ENCODE measurements at places on chromosomes 12 and 14. TPM values are rescaled to one million over a fixed set of nuclear protein-coding genes. Genes with fewer than 3 reads are reported as not detected.

GRCh38 chr14:79586416-79586815, 624.9 kb downstream of the DIO2 start:
- peaks cover 17% of the 10 kb centered on the region for H3K4me1 ChIP-seq
- H3K4me3 ChIP-seq = no peak overlapping the region
- DNase-seq = no peak
- no peak overlapping the region for H3K27ac ChIP-seq
- no peaks in the 10 kb centered on the region for H3K36me3 ChIP-seq

DNA sequence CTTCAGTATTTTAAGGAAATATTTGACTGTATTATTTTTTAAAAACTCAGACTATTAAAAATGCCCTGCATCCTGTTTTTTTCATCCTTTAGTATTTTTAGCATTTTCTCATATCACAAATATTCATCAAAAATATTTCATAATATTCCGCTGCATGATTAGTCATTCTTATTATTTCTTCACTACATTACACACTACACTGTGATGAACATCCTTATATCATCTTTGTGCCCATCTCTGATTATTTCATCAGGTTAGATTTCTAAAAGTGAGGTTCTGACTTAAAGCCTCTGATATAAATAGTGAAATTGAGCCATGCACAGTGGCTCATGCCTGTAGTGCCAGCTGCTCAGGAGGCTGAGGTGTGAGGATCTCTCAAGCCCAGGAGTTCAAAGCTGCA, 8.1 kb downstream of the COCH start:
- no peaks in the 10 kb centered on the region for H3K27me3 ChIP-seq
- H3K27ac ChIP-seq = no peak overlapping the region
- no peak overlapping the region for H3K4me3 ChIP-seq
- no peaks in the 10 kb centered on the region for H3K36me3 ChIP-seq
- DNase-seq = no peak

DNA sequence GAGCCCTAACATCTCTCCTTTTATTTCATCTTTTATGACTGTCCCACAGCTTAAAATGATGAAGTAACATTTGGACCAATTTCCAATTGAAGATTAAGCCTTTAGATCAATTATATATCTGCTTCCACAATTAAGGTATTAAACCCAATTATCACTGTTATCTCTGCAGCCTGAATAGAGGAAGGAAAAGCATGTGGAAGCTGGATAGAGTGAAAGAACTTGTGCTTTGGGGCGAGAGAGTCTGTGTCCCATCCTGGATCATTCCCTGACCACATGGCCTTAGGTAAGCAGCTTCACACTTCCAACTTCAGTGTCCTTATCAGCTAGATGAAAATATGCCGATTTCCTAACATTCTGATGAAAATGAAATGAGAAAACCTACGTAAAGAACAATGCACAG, 61.4 kb upstream of the TSPAN8 start:
- peaks cover 19% of the 10 kb centered on the region for H3K4me1 ChIP-seq
- H3K36me3 ChIP-seq = no peaks in the 10 kb centered on the region
- no peak overlapping the region for H3K27ac ChIP-seq
- no peaks in the 10 kb centered on the region for H3K27me3 ChIP-seq
- no peak overlapping the region for H3K4me3 ChIP-seq
- DNase-seq = no peak

DNA sequence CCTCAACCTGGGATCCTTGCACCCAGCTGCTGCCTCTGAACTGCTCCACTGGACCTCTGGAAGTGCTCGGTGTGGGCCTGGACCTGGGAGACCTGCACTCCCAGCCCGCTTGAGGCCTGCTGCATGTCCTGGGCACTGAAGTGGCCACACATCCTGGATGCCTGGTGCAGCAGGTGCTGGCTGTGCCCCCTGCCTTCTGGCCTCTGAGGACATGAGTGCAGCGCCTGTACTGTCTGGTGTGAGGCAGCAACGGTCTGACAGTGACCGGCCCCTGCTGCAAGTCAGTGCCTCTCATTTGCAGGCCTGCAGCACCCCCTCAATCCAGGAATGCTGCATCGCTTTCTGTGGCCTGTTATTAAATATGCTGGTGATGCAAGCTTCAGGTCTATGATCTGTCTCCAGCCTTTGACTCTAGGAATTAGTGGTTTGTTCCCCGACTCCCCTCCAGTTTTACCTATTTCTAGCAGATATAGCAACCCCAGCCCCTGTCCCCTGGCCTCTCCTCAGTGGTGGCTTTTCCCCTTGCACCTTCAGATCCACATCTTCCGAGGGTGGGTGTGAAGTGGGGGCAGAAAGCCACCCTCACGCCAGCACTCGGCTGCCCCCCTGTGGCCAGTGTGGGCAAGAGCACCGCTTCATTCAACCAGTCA, 3.6 kb downstream of the SMIM41 start:
- no peaks in the 10 kb centered on the region for H3K36me3 ChIP-seq
- H3K4me3 ChIP-seq = no peak overlapping the region
- peak; percentile 79 for DNase-seq
- H3K27me3 ChIP-seq = no peaks in the 10 kb centered on the region
- no peak overlapping the region for H3K27ac ChIP-seq
- H3K4me1 ChIP-seq = peaks cover 10% of the 10 kb centered on the region

Gene B4GALNT3
- total RNA-seq = 30.8 TPM

Gene NXPH4
- not detected for total RNA-seq

DNA sequence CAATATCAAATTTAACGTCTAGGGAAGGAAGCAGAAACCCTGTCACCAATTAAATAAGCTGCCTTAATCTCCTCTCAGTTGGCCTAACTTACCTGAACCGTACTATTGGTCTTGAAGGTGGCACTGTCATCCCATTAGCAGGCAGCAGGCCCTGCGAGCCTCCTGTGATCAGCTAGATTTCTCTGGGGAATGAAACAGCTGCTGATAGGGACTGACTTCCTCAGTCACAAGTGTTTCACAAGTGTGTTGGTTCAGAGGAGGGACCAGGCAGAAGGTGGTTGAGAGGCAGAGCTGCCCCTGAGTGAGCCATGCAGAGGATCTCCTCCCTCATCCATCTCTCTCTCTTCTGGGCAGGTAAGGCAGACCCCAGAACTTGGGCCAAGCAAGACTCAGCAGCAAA, 166.8 kb downstream of the DAD1 start:
- H3K27ac ChIP-seq = no peak overlapping the region
- no peaks in the 10 kb centered on the region for H3K27me3 ChIP-seq
- no peak overlapping the region for H3K4me3 ChIP-seq
- no peak for DNase-seq

Gene MYG1
- 48.8 TPM for total RNA-seq

Gene VDR
- 0.09 TPM for total RNA-seq

Gene PRB2
- total RNA-seq = not detected

Gene KITLG
- total RNA-seq = 1.2 TPM

GRCh38 chr12:29072631-29073030, 76.4 kb upstream of the FAR2 start:
- H3K4me1 ChIP-seq = peaks cover 22% of the 10 kb centered on the region
- H3K4me3 ChIP-seq = no peak overlapping the region
- H3K27ac ChIP-seq = no peak overlapping the region
- peak; percentile 43 for DNase-seq
- no peaks in the 10 kb centered on the region for H3K36me3 ChIP-seq

GRCh38 chr12:110742096-110742717, 484 bp downstream of the PPP1CC start:
- no peaks in the 10 kb centered on the region for H3K27me3 ChIP-seq
- H3K27ac ChIP-seq = peak overlapping the region; percentile 81

GRCh38 chr12:22828066-22828465, 203.1 kb downstream of the ETNK1 start:
- no peak overlapping the region for H3K4me3 ChIP-seq
- no peaks in the 10 kb centered on the region for H3K36me3 ChIP-seq
- DNase-seq = no peak
- H3K27me3 ChIP-seq = no peaks in the 10 kb centered on the region
- H3K4me1 ChIP-seq = no peaks in the 10 kb centered on the region
- H3K27ac ChIP-seq = no peak overlapping the region

Gene GLT8D2
- total RNA-seq = 1.9 TPM

Gene RPL41
- 3,805 TPM for total RNA-seq

- peaks cover 55% of the 10 kb centered on the region for H3K4me1 ChIP-seq
- no peaks in the 10 kb centered on the region for H3K36me3 ChIP-seq
- no peak overlapping the region for H3K27ac ChIP-seq
- DNase-seq = no peak
- peak overlapping the region; percentile 85 for H3K4me3 ChIP-seq
- H3K27me3 ChIP-seq = peaks cover 26% of the 10 kb centered on the region
These were observed 199.9 kb upstream of the FOXN3 start for GRCh38 chr14:89616852-89617341.

Gene HOXC6
- not detected for total RNA-seq

Gene FAIM2
- total RNA-seq = 1.2 TPM

GRCh38 chr14:89563471-89563870, 146.4 kb upstream of the FOXN3 start:
- H3K4me3 ChIP-seq = no peak overlapping the region
- H3K4me1 ChIP-seq = no peaks in the 10 kb centered on the region
- no peak overlapping the region for H3K27ac ChIP-seq
- no peaks in the 10 kb centered on the region for H3K36me3 ChIP-seq

DNA sequence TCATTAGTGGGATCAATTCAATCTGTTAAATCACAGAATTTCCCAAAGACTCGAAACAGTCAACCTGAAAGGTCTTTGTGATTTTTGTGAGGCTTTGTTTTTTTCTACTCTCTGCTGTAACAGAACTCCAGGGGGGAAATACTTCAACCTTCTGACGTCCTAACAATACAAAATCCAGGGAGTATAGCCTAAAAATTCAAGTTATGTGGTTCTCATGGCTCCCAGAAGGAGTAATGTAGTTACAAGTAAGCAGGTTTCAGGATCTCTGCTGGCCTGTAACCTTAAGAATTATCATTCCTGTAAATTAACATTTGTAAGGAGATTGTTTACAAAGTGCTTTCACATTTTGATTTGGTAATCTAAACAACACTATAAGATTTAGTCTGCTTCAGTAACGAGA, 39.9 kb downstream of the VEZT start:
- no peaks in the 10 kb centered on the region for H3K4me1 ChIP-seq
- peak; percentile 5 for DNase-seq
- peak overlapping the region; percentile 14 for H3K27ac ChIP-seq
- H3K4me3 ChIP-seq = no peak overlapping the region
- no peaks in the 10 kb centered on the region for H3K27me3 ChIP-seq

Gene HOXC4
- total RNA-seq = not detected

Gene CD4
- 2.5 TPM for total RNA-seq

GRCh38 chr12:106747973-106748436, 26.5 kb upstream of the RIC8B start:
- no peak for DNase-seq
- H3K4me1 ChIP-seq = peaks cover 38% of the 10 kb centered on the region
- H3K4me3 ChIP-seq = no peak overlapping the region

GRCh38 chr14:24943024-24943423, 106.9 kb downstream of the STXBP6 start:
- peak; percentile 49 for DNase-seq
- peaks cover 12% of the 10 kb centered on the region for H3K4me1 ChIP-seq
- H3K36me3 ChIP-seq = no peaks in the 10 kb centered on the region

Gene GSG1
- not detected for total RNA-seq

Gene DTX1
- 5.2 TPM for total RNA-seq

Gene ALDH1L2
- 0.13 TPM for total RNA-seq

Gene DNAJC22
- total RNA-seq = 0.39 TPM

- H3K27ac ChIP-seq = no peak overlapping the region
- H3K27me3 ChIP-seq = no peaks in the 10 kb centered on the region
- no peaks in the 10 kb centered on the region for H3K36me3 ChIP-seq
These were observed 29.3 kb downstream of the CD9 start for GRCh38 chr12:6229224-6230218.

Gene KCNA1
- total RNA-seq = 1.4 TPM

DNA sequence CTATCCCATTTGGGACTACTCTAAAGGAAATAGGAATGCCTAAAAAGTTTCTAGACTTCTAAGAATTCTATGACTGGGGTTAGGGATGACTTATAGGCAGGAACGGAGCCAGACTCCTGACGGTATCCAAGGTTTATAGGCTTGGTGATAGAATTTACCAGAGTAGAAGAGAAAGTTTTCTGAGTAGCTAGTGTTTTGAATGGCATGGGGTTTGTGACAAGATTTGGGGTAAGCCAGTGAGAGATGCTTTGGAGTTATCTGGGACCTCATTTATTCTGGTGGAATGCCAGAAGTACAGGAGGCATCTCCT, 444.6 kb downstream of the RAD51B start:
- H3K4me3 ChIP-seq = no peak overlapping the region
- no peak for DNase-seq
- no peaks in the 10 kb centered on the region for H3K36me3 ChIP-seq
- peaks cover 11% of the 10 kb centered on the region for H3K27me3 ChIP-seq
- H3K4me1 ChIP-seq = peaks cover 57% of the 10 kb centered on the region
- H3K27ac ChIP-seq = no peak overlapping the region

- no peaks in the 10 kb centered on the region for H3K27me3 ChIP-seq
- DNase-seq = no peak
- H3K4me1 ChIP-seq = no peaks in the 10 kb centered on the region
These were observed 246.7 kb upstream of the G2E3 start for GRCh38 chr14:30312214-30312613.

GRCh38 chr14:58280954-58281787, 17.2 kb upstream of the ARID4A start:
- no peak overlapping the region for H3K27ac ChIP-seq
- no peaks in the 10 kb centered on the region for H3K4me1 ChIP-seq
- H3K36me3 ChIP-seq = peaks cover 7% of the 10 kb centered on the region
- DNase-seq = no peak
- no peaks in the 10 kb centered on the region for H3K27me3 ChIP-seq
- H3K4me3 ChIP-seq = no peak overlapping the region

Gene BTG1
- total RNA-seq = 25.2 TPM

- no peak overlapping the region for H3K27ac ChIP-seq
- no peak overlapping the region for H3K4me3 ChIP-seq
- H3K4me1 ChIP-seq = peaks cover 7% of the 10 kb centered on the region
- DNase-seq = no peak
- H3K27me3 ChIP-seq = no peaks in the 10 kb centered on the region
These were observed 180.1 kb upstream of the ARID2 start for GRCh38 chr12:45549337-45549902.

DNA sequence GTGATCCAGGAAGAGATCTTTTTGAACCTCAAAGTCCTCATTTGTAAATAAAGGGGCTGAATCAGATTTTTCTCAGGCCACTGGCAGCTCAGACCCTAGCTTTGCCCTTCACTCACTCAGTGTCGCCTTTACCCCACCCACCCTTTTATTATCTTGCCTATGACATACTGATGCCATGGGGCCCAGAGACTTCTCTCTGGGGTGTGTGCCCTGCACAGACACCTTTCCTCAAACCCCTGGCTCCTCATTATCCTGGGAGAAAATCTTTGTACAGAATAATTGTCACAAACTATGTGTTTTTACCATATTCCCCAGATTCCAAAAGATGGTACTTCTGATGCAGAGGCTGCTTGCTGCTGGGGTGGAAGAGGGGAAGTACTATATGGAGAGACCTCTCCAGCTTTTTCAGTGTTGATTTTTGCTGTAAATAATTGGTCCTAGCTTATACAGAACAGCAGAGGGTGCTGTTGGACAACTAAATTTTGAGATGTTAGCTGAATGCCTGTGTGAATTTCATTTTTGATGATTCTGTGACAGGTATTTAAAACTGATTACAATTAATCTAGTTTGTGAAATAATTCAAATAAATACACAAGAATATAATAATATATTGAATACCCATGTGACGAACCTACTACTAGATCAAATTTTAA, 53.9 kb upstream of the DCD start:
- no peaks in the 10 kb centered on the region for H3K27me3 ChIP-seq
- no peak overlapping the region for H3K27ac ChIP-seq
- no peak overlapping the region for H3K4me3 ChIP-seq
- DNase-seq = peak; percentile 65

GRCh38 chr12:6925540-6926279, 2.0 kb upstream of the ATN1 start:
- H3K4me1 ChIP-seq = peaks cover 40% of the 10 kb centered on the region
- H3K36me3 ChIP-seq = no peaks in the 10 kb centered on the region
- H3K27ac ChIP-seq = peak overlapping the region; percentile 87
- no peaks in the 10 kb centered on the region for H3K27me3 ChIP-seq
- peak; percentile 77 for DNase-seq

Gene LRRC43
- total RNA-seq = 0.24 TPM

Data from neural progenitor cell (in vitro differentiated cells).